Uterus (tissue), 4 donors: ENCODE measurements at places on chromosomes 4 and X.

GRCh38 chr4:65668201-65669089 lies 1.8 kb downstream of the EPHA5 start:
- DNase-seq = peak; percentile 24

DNA sequence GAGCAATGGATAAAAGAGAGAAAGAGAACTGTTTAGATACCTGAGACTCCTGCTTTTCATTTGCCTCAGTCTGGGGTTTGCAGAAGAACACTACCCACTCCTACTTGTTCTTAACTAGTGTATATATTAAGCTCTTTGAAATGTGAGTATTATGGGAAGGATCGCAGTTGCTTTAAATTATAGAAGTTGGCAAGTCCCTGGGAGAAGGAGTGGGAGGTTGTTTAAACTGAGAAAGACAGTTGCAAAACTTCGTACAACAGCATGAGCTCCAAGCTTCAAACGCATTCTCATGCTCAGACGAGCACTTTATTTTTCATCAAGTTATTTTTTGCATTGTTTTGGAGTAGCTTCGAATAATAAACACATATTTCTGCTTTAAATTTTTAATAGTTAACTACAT lies 88.1 kb upstream of the C1QTNF7 start:
- DNase-seq = no peak

DNA sequence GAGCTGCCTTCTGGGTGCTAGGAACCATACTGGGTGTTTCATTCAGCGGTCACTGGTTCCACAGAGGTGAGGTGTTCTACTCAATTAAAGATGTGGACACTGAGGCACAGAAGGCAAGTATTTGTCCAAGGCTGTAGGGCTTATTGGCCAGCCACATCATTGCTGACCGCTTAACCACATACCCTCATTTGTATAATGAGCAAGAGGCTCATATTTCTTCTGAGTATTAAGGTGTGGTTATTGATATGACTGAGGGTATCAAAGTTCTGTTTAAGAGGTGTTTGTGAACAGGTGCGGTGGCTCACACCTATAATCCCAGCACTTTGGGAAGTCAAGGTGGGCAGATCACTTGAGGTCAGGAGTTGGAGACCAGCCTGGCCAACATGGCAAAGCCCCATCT lies 14.3 kb downstream of the RNF4 start:
- DNase-seq = no peak

- no peak for DNase-seq
Measured at GRCh38 chrX:94435799-94436198, 761.8 kb downstream of the FAM133A start.

- DNase-seq = no peak
Measured at GRCh38 chrX:27968878-27969277, 12.4 kb downstream of the DCAF8L1 start.

GRCh38 chrX:103773445-103773844 lies 3.2 kb upstream of the PLP1 start:
- no peak for DNase-seq

- DNase-seq = no peak
Measured at GRCh38 chrX:74280759-74281158, 23.2 kb upstream of the ZCCHC13 start.

- no peak for DNase-seq
Measured at GRCh38 chrX:17024886-17025285, 78.4 kb downstream of the REPS2 start.

- DNase-seq = no peak
Measured at GRCh38 chr4:6523251-6523650, 50.8 kb upstream of the PPP2R2C start.

- DNase-seq = peak; percentile 72
Measured at GRCh38 chr4:143336781-143337599, at the start of gene GAB1. Gene GAB1 (plus strand): TSS chr4:143336876. CDS start chr4:143337189, 313 bp downstream.

GRCh38 chrX:82218361-82218760 lies 1016.5 kb downstream of the SH3BGRL start:
- DNase-seq = no peak

- DNase-seq = no peak
Measured at GRCh38 chr4:57078685-57079521, 31.3 kb downstream of the IGFBP7 start.

DNA sequence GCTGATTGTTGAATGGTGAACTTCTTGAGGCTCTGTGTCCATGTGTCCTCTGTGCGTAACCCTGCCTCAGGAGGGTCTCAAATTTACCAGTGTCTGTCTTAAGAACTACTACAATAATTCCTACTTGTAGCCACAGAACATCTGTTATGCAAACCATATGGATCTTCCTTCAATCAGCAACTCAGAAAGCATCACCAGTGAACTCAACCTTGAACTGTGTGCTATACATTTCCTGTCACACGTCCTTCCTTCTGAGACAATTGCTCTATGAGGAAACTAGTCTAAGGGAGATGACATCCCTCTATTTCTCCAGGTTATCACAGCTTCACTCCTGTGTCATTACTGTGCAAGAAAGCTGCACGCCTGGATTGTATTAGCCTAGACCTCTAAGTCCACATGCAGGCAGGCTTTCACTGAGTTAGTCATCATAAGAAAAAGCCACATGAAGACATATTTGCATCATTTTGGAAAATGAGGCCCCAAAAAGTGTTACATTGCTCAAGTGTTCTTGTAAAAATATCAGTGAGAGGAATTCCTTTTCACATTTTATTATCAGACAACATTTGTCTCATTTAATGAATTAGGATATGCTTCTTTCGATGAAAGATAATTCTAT lies 157.8 kb downstream of the AFF2 start:
- no peak for DNase-seq

- no peak for DNase-seq
Measured at GRCh38 chr4:138405466-138405891, 163.3 kb upstream of the SLC7A11 start.

GRCh38 chrX:114332766-114333165 lies 251.1 kb upstream of the HTR2C start:
- no peak for DNase-seq

DNA sequence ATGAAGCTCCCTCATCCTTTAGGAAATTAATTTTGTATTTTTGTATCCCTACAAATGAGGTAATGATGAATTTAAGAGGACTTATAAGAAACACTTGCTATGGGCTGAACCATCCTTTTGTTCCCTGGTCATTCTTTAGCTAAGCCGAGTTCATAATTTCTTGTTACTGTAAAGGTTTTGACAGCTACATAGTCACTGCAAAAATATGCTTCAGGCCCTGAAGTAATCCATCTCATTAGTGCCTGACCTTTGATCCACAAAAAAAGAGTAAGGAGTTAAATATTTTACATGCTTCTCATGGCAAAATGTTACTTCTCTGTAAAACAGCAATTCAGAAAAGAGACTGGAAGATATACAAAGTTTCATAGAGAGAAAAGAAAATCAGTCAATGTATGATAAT lies 290.6 kb upstream of the SLIT2 start:
- DNase-seq = no peak

GRCh38 chr4:158814636-158815330 lies 46.0 kb downstream of the FNIP2 start:
- DNase-seq = no peak

DNA sequence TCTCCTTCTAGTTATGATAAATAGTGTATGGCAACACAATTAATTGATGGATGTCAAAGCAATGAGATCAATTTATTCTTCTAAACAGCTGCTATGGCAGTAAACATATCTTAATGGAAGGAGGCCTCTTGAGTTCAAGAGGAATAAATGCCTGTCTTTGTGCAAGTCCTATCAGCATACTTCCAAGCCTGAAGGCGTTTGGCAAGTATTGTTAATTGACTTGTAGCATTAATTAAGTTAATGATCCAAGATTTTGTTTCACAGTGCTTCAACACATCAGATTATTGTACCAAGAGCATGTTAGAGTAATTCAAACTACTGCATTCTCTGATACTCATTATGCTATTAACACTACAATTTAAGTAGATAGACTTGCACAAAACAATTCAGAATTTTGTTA lies 144.8 kb downstream of the FAT4 start:
- no peak for DNase-seq

DNA sequence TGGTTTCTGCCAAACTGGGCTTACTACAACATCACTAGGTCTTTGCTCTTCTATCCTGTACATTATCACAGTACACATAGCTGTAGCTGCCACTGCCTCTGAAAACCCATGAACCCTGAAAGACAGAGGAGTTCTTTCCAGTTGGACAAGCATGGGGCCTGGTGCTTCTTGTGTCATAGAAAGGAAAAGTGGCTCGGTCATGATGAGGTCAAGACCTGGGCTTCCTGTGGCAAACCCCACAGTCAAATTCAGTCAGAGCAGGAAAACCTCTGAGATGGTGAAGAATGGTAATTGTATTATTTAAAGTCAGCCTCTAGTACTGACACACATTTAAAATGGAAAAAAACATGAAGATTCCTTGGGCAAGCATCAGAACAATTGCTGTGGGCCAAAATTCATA lies 133.3 kb upstream of the PRPS2 start:
- DNase-seq = no peak

DNA sequence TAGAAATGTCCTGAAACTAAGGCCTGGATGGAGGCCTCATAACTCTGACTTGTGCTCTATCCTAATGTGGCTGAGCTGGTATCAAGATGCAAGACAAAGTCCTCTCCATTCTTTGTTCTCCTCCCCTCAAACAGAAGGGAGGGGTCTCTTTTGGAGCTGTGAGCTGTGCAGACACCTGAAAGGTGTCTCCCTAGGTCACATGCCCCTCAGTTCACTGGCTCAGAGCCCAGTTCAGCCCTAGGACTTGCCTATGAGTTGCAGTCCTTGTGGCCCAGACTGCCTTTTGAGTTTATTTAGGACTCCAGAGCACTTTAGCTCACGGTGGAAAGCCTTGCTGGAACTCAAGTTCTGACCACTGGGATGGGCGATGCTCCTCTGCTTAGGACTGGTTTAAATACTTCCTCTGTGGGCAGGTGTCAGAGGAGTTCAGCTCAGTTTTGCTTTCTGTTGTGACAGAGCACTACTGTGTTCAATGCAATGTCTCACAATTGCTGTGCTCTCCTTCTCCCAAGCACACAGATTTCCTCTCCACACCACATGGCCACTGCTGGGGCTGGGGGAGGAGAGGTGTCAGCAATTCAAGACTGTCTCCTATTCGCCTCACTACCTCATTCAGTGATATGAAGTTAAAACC lies 84.8 kb upstream of the ZNF827 start:
- no peak for DNase-seq

DNA sequence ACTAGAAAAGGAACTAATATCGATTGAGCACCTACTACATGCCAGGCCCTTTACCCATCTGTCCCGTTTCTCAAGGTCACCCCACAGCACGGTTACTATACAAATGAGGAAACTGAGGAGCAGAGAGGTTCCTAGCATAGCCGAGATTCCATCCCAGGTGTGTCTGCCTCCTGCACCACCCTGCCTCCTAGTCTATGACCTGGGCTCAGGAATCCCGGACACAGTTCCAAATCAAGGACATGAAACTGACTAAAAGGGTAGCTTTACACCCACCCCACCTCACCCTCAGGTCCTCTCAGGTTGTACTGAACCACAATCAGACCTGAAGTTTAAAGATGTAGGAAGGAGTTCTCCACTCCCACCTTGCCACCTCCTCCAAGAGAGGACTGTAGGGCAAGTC lies 55.6 kb downstream of the APBB2 start:
- no peak for DNase-seq

- no peak for DNase-seq
Measured at GRCh38 chrX:22536746-22537304, 264.1 kb downstream of the CBLL2 start.

- DNase-seq = peak; percentile 39
Measured at GRCh38 chr4:82044141-82044993, 329.4 kb downstream of the HNRNPD start.

GRCh38 chr4:159141193-159141592 lies 38.3 kb downstream of the RAPGEF2 start:
- DNase-seq = no peak

- DNase-seq = no peak
Measured at GRCh38 chrX:154775419-154776349, 13.0 kb downstream of the DKC1 start.

DNA sequence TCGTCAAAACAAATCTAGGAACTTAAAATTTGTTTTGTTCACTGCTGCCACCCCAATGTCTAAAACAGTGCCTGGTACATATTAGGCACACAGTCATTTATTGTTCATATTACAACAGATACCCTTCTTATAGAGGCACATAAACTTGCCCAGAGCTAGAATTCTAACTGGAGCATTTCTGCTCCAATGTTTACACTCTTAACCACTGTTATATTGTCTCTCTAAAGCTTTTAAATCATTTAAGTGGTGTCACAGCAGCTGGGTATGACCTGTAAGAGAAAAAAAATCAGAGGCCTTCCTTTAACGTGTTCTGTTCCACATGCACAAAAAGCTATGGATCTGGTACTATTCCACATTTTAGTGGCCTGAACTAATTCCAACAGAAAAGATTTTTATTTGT lies 3.0 kb downstream of the UBE2D3 start:
- DNase-seq = no peak

DNA sequence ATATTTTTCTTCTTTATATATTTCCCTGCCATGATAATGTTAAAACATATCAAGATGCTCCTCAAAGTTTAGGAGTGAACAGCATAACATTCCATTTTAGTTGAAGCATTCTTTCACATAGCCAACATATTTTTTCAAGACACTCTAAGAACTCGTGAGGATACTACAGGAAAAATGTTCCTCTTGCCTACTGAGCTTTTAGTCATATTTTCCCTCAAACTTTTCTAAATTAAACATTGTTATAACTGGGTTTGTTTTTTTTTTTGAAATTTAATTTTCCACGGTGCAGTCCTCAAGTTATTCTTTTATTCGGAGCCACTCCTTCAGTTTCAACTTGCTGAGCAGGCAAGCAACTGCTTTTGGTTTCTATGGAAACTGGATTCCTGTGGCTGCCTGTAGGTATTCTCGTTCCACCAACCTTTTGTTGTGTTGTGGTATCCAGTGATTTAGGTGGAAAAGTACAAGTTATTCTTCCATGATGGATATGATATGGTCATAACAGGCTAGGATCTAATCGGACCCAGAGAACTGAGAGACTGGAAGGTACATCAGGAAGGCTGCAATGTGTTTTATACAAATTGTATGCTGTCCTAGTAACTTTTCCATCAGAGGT lies 248.0 kb downstream of the TRIML1 start:
- DNase-seq = no peak

- DNase-seq = no peak
Measured at GRCh38 chr4:95857761-95858160, 17.9 kb downstream of the PDHA2 start.

DNA sequence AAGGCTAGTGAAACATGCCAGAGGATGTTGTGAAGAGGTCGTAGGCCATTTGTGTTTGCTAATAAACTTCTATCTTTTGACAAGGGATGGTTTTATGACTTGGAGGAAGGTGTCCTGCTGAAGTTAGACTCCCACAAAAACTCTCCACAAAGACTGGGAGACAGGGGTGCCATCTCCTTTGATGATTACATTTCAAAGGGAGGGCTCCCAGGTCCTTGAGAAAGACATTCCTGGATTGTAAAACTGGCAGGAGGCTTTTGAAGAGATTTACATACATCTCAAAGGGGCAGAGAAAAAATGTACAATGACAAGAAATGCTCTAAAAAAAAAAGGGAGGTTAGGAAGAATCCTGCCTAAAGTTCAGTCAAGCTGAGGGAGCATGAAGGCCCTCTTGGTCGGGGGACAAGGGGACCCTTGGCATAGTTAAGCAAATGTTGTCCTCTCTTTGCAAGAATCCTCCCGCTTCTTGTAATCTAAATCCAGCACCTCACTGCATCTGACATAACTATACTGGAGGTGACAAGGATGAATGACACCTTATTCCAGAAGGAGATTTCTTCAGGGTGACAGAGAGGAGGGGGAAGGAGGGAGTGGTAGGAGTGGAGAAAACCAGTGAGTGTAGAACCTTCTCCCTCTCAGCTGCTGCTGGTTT lies 41.1 kb upstream of the MGST2 start:
- DNase-seq = no peak
